Stimulated activated CD8-positive, alpha-beta memory T cell treated with anti-CD3 and anti-CD28 coated beads, Interleukin-4, amount 100 ng/mL, for 1 hour (primary cell): ENCODE measurements at places on chromosomes 5 and 9.

GRCh38 chr5:129400395-129400983 is 59.6 kb upstream of the ADAMTS19 start:
- no peak for DNase-seq

GRCh38 chr9:107667231-107668070 is 177.9 kb upstream of the KLF4 start:
- DNase-seq = no peak

- DNase-seq = no peak
Observed at GRCh38 chr5:61167382-61167781, 5.1 kb upstream of the SMIM15 start.

DNA sequence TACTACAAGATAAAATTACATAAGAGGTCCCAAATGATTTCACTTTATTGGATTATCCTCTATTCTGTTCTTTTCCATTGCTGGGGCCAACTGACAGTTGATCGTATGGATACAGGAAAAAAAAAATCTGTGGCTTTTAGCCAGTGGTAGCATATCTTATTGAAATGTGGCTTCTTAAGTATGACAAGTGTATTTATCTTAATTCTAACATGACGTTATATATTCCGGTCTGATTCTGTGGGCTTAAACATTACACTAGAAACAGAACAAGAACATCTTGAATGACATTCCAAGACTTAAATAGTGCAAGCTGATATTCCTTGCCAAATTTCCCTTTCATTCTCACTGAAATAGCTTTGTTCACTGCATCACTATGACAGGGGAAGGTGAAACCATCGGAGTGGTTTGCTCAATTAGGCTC is 117.9 kb downstream of the INSYN2B start:
- no peak for DNase-seq

DNA sequence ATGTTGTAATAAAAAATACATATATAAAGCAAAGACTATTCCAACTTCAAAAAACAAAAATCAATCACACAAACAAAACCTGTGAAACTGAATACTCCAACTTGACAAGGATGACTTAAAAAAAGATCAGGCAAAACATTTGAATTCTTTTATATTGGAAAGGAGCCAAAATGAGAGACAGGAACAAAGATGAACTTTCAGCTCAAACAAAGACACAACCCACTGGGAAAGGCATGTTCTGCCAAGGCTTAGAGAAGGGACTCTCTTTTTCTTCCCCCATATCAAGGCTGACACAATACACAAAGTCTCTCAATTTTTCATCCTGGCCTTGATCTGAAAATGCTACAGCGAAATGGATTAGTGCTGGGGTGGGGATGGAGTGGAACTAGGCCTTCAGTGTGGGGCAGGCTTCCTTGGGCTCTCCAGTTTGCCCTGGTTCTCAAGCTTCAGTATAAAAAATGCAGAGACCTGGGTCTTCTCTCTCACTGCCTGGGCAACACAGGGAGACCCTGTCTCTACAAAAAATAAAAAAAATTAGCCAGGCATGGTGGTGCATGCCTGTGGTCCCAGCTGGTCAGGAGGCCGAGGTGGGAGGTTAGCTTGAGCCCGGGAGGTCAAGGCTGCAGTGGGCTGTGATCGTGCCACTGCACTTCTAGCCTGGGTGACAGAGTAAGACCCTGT is 11.6 kb upstream of the FAM169A start:
- DNase-seq = no peak
